ENCODE measurements at places on chromosomes 2 and 18.

DNA sequence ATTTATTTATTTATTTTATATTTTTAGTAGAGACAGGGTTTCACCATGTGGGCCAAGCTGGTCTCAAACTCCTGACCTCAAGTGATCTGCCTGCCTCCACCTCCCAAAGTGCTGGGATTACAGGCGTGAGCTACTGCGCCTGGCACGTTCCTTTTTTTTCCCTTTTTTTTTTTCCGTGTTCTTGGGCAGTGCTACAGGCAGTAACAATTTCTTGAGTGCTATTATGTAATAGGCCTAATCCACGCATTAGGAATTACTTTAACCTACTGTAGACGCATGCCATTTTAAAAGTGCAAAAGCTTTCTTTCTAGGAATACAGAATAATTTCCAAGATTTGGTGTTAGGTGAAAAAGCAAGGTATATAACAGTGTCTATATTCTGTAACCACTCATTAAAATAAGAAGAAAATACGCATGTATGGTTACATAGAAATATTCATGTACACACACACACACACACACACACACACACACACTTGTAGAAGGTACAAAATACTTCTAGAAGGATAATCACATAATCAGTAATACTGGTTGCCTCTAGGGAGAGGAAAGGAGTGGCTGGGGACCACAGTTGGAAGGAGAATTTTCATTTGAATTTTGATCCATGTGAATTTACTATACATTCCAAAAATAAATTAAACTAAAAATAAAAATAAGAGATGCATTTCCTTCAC is 92.3 kb downstream of the METTL8 start:
- DNase-seq, result no peak

DNA sequence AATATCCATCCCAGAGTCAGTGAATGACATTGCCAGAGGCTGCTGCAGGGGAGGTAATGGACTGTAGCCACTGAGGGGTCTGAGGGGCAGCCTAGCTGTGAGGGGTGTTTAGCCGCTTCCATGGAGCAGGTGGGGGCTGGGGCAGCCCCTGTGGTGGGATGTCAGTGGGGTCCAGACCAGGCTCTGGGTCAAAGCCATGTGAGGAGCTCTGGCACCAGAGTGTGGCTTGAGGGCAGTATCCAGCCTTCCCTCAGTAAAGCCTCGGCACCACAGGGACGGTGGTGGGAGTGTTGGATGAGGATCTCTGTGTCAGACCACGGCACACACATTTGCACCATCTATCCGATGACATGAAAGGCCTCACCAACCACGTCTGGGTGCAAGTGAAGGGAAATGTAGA is 85.0 kb downstream of the INHBB start:
- DNase-seq, result no peak

DNA sequence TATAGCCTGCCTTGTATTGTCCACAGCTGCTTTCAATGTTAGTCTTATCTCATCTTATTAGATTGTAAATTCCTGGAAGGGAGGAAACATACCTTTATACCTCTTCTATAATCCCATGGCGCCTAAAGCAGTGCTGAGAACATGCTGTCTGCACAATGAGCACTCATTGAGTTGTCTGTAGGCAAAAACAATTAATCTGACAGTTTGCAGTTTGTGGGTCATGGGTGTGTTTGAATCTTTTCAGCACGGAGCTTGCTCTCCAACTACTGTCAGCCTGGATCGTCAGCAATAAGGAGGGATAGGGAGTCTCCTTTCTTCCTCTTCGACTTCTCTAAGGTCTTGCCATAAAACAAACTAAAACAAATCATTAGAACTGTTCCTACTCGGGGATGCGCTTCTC is 26.5 kb upstream of the GREB1L start:
- DNase-seq, result no peak

DNA sequence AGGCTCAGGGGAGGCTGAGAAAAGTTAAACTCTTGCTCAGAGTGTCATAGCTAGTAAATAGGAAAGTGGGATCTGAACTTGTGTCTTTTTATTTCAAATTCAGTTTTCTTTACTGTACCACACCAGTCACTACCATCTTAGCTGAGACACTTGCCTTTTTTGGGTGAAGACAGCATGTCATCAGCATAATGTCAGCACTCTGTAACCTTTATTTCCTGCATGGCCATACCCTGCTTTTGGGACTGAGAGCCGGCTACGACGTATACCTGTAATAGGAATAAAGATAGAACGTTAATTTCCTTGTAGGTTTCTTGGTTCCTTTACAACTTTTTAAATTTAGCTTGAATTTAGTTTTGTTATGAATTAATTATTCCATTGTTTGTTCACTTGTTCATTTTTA is 202.8 kb downstream of the BABAM2 start:
- no peak for DNase-seq

DNA sequence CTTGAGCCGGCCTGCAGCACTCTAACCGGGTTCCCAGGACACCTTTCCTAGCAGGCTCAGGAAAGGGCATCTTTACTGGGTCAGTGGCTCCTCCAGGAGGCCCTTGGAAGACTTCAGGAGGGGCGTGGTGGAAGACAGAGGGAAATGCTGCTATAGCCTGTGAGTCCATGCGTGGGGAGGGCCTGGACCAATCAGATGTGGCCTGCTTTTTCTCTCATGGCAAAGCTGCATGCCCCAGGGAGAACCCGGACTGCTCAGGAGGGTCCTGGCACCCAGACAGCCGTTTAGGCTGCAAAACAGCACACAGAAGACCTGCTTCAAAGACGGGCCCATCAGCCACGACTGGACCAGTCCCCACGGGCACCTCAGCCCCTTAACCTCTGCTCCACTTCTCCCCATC is 84.4 kb downstream of the EIPR1 start:
- no peak for DNase-seq

DNA sequence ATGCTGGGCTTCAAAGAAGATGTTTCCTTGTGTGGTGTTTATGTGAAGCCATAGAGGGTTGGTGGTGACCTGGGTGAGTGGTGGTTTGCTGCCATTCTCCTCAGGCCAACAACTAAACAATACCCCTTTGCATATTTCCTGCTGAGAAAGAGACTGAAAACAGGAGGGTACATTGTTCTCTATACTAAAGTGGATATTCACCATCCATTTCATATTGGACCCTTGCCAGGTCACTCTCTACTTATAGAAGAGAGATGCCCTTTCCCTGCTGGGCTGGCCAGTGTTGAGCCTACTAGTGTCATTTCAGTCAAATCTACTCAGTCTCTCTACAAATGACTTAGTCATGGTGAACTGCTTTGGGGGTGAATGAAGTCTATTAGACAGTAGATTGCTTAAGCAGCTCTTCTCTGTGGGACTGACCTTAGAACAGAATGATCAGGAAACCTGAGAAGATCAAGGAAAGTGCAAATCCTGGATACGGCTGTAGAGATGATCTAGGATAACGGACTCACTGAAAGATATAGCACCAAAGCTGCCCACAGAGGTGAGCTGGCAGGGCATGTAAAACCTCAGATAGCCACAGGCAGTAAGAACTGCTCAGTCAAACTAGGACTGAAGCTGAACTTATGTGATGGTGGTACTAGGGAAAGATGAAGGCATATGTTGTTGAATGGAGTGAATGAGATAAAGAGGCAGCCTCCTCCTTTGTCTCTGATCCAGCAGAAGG is 154.9 kb downstream of the MYO3B start:
- no peak for DNase-seq

DNA sequence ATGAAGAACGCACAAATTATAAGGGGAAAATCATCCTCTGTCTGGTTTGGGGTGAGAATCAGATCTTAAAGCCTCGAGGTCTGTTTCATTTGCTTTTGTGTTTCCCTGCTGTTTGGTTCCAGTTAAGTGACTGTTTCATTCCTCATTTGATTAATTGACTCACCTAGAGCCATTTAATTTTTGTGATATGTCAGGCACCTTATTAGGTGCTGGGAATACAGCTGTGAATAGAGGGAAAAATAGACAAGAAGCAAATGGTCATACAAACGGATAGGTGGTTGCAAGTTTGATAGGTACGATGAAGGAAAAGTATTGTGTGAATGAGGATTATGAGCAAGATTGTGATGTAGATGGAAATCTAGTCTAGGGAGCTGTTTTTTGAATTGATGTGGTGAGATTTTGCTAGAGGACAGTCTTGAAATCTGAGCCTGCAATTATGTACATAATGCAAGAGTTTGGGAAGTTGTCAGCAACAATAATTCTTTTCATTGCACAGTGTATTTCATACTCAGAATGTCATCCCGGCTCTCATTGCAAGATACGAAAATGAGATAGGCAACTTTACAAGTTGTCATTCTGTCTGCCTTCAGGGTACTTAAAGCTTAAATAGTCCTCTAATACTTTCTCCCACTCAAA is 2.2 kb downstream of the ACSL3 start:
- DNase-seq, result no peak

GRCh38 chr18:35076135-35076924 is 35.1 kb downstream of the MAPRE2 start:
- DNase-seq, result peak; percentile 59

DNA sequence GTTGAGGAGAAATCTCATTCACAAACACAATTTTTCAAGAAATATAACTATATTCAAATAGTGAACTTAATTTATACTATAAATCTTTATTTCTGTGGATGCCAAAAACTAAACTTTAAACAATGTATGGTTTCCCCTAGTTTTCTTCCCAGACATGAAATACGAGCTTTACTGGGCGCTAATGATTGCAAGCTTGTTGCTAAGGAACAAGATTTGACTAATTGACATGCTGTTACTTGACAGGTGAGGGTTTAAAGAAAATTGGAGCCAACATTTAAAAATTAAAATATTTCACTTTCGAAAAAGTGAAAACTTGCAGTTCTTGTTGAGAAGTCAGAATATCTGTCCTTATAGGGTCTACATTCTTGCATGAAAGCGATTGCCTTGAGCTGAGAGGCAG is 381.0 kb downstream of the MEIS1 start:
- DNase-seq, result no peak

GRCh38 chr2:101199251-101199791 is 48.1 kb upstream of the TBC1D8 start:
- no peak for DNase-seq

- DNase-seq, result no peak
These were observed 842.6 kb upstream of the ACVR2A start for GRCh38 chr2:147002256-147002655.

DNA sequence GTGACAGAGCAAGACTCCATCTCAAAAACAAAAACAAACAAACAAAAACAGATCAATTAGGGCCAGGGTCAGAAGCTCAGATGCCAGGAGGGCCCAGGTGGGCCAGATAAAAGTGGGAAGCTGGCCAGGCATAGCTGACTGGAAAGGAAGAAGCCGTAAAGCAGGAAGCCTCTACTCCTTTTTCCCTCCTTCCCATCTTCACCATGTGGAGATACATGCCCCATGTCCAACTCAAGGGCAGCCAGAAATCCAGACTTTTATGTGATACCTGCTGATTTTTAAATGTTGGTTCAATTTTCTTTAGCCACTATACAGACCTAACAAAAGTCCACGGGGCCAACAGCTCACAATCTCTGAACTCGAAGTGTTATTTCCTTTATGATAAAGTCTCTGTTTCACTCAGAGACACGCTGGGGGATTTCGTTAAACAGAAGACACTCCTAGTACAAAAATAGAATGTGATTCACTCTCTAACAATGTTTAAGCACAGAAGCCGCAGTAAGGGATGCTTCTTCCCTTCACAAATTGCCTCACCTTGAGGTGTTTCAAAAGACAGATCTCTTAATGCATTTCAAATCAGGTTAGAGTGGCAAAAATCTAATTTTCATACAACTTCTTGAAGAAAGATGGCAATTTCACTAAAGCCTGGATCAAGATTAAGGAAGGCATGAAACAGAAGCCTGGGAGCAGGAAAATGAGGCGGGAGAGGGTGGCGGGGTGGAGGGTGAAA is 14.0 kb downstream of the TMEM247 start:
- DNase-seq, result peak; percentile 56

DNA sequence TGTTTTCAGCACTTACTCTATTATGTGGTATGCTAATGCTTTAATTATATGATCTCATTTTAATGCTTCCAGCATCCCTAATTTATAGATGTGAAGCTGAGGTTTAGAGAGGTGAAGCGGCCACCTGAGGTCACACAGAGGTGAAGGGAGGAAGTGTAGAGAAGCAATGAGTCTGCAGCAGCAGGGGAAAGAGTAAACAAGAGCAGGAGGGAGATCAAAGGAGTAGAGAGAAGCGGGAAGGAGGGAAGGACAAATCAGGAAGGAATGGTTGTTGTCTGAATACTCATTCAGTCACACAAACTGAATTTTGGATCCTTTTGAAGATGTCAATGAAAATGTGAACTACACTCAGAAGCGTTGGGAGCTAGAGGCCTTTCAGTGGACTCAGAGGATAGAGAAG is 130.0 kb downstream of the CPS1 start:
- DNase-seq, result no peak

DNA sequence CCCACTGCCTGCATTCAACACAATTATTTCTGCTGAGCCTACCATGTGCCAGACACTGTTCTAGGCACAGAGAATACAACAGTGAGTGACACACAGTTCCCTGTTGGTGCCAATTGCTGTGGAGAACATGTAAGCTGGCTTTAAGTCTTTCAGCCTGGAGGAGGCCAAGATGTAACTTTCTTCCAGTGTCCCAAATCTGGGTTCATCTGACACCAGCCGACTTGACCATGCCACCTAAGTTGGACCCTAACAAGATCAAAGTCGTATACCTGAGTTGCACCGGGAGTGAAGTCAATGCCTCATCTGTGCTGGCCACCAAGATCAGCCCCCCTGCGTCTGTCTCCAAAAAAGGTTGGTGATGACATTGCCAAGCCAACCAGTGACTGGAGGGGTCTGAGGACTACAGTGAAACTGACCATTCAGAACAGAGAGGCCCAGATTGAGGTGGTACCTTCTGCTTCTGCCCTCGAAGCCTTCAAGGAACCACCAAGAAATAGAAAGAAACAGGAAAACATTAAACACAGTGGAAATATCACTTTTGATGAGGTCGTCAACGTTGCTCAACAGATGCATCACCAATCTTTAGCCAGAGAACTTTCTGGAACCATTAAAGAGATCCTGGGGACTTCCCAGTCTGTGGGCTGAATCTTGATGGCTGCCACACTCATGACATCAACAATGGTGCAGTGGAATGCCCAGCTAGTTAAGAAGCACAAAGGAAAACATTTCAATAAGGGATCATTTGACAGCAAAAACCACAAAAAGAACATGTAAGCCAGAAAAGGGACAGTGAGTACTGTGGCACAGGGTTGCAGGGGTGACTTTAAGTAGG is 6.3 kb downstream of the TRABD2A start:
- no peak for DNase-seq

DNA sequence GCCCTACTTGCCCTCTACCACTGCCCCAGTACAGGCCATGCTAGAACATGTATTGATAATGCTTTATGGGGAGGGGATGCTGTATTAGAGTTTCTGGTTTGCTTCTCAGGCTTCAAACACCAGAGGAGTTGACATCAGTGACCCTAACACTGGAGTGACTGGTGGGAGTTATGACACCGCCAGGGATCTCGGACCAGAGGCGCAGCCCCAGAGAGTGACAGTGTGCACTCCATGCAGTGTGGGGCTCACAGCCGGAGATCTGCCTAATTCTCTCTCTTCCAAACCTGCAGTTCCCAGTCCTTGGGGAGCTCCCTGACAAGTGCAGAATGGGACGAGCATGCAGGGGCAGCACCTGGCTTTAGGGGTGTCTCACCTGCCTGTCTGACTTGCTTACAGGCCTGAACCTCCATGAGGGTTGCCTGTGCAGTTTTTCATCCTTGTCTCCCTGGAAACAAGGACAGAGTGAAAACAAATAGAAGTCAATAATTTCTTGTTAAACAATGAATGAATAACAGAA is 244.9 kb upstream of the MYT1L start:
- DNase-seq, result no peak
